GM13977 (cell line): ENCODE measurements at places on chromosomes 1 and 21.

DNA sequence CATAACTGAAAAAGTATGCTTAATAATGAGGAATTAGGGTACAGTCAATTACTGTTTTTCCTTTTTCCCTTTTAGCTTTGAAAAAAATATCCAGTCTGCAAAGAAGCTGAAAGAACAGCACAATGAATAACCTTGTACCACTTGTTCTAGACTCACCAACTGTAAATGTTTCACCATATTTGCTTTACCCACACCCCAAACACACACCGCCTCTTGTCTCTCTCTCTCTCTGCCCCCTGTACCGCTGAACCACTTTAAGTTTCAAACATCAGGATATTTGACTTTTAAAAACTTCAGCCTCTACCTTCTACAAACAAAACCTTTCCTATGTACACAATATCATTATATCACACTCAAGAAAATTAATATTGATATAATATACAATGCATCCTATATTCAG, 197.1 kb downstream of the COP1 start:
- DNase-seq, result no peak

DNA sequence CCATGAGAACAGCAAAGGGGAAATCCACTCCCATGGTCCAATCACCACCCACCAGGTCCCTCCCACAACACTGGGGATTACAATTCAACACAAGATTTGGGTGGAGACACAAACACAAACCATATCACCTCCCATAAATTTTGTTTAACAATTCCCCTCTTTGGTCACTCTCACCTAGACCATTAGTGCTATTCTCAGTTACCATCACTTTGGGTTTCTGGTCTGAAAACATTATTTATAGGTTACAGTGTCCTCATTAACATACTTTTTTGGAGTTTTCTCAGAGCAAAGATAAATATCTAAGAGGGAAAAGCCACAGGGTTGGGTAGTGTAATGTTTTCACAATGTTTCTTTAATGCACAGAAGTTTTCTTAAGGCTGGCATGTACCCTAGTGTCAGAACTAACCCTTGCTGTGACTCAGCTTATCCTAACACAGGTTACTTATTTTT, 47.7 kb upstream of the DNAH14 start:
- DNase-seq, result peak; percentile 15

DNA sequence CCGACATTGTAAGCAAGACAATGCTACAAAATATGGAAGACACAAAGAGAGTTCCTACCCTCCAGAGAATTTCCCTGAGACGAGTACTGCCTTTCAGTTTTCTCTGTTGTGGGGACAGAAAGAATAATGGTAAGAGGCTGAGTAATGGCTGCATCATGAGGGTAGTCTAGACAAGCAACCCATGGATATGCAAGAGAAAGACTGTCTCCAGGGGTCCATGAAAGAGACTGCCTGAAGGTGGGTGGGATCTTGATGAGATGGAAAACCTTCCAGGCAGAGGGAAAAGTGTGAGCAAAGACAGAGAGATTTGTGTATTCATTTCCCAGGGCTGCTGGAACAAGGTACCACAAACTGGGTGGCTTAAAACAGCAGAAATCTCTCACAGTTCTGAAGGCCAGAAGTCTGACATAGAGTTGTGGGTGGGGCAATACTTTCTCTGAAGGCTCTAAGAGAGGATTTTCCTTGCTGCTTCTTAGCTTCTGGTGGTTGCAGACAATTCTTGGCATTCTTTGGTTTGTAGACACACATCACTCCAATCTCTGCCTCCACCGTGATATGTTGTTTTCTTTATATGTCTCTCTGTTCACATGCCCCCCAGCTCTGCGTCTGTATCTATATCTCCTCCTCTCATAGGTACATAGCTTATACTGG, 41.4 kb downstream of the ANP32E start:
- DNase-seq, result no peak

DNA sequence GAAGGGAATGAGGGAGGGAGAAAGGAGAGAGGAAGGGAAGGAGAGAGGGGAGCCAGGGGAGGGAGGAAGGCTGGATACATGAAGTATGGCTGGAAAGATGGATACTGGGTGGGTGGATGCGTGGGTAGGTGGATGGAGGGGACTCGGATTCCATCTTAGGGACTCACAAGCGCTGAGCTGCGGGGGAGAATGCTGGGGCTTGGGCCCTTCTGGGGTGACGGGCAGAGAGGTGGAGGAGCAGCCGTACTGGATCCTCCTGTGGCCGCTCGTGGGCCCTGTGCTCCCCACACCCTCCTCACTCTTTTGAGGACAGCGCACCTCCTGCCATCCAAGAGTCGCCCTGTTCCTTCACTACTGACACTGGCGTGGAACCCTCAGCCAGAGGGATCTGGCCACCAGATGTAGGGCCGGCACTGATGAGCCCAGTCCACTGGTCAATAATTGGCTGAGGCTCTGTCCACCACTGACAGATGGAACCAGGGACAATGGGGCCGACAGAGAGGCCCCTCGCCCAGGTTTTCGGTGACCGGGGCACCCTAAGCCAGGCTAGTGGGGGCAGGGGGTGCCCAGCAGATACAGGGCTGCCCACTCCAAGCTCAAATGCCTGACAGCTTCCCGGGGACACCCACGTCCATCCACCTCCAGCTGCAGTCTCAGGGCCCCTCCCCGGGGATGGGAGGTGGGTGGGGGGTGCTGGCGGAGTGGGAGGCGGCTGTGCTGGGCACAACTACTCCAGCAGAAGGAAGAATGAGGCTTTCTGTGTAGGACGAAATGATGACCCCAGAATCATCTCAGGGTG, 4.4 kb upstream of the ACTRT2 start:
- DNase-seq, result no peak

- DNase-seq, result no peak
Measured at GRCh38 chr21:38178653-38179470, 77.9 kb upstream of the KCNJ15 start.

DNA sequence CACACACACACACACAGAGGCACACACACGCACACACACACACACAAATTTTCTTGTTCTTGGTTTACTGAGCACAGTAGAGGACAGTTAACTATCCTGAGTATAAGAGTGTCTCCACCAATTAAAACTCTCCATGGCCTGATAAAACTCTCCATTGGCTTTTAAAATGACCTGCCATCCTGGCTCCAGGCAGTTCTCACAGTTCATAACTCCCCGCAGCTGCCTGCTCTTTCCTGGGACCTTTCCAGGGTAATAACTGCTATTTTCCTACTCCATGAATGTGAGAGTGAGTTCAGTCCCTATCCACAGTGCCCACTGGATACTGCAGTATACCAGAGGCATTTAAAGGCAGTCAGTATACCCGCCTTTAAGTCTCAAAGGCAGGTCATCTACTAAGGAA, 351.5 kb downstream of the PLPP3 start:
- DNase-seq, result no peak

DNA sequence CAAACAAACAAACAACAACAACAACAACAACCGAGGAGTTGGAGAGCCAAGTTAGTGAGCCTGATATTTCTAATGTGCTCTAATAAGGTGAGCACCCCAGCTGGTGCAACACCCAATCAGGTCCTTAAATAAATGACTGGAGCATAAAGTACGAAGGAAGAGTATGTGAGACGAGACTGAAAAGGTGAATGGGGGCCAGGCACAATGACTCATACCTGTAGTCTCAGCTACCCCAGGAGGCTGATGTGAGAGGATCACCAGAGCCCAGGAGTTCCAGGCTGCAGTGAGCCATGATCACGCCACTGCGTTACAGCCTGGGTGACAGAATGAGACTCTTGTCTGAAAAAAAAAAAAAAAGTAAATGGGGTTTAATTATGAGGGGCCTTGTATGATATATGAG, 152.0 kb upstream of the ZRANB2 start:
- no peak for DNase-seq
